ENCODE measurements at places on chromosomes 1 and 21. TPM values are rescaled to one million over a fixed set of nuclear protein-coding genes. Genes with fewer than 3 reads are reported as not detected.
A peak's percentile ranks its signal among the peaks of the same experiment; 100 is the strongest.

Gene NKAIN1
- total RNA-seq = under 0.01 TPM

Gene TSPAN2
- total RNA-seq = 5.9 TPM

- no peak for DNase-seq
Measured at GRCh38 chr1:153661111-153661708, 2.7 kb downstream of the SNAPIN start.

Gene KRTAP10-4
- total RNA-seq = not detected

DNA sequence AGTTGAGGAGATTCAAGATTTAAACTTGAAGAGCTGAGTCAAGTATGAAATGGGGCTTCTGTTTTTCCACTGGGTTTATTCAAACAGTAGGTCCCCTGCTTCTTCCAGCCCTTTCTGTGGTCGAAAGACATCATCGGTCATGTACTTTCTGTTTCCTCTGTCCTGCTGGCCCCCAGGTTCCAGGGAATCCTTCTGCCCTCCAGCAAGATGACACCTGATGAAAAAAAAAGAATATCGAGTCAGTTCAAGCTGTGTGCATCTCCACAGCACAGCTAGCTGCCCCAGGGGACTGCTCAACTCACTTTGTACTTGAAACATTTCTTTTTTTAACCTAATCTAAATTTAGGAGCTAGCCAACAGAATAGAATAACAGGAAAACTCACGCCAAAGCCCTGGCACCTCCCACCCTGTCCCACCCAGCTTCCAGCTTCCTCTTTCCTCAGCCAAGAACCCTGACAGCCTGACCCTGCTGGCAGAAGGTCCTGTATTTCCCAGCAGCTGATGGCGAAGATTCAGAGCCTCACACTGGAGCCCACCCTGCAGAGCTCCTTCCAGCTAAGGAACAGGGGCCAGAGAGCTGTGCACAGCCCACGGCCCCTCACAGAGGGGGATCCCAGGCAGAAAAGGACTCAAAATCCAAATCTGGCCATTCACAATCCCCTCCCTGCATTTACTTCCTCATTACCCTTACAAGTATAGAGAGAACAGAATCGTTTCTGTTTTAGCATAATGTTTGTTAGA, 176.5 kb downstream of the PSMG1 start:
- DNase-seq = peak; percentile 86

GRCh38 chr1:205074084-205074483, 10.2 kb downstream of the TMEM81 start:
- DNase-seq = no peak

Gene F13B
- not detected for total RNA-seq

- no peak for DNase-seq
Measured at GRCh38 chr21:24023402-24023801, 1583.9 kb downstream of the MRPL39 start.

DNA sequence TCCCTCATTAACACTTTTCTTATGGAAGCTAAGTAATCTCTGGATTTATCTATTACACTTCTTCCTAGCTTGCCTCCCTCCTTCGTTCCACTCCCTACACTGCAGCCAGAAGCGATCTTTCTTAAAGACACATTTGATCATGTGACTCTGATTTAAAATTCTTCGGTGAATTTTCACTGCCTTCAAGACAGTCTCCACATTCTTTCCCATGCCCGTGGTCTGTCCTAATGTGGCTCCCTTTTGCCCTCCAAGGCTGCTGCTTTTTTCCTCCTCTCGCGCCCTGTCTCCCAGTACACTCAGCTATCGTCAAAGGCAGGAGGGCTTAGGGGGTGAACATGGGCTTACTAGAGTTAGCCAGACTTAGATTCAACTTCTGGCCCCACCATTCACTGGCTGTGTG, 64.4 kb downstream of the SDCCAG8 start:
- no peak for DNase-seq

- DNase-seq = no peak
Measured at GRCh38 chr21:19547951-19548840, 1144.6 kb upstream of the TMPRSS15 start.

DNA sequence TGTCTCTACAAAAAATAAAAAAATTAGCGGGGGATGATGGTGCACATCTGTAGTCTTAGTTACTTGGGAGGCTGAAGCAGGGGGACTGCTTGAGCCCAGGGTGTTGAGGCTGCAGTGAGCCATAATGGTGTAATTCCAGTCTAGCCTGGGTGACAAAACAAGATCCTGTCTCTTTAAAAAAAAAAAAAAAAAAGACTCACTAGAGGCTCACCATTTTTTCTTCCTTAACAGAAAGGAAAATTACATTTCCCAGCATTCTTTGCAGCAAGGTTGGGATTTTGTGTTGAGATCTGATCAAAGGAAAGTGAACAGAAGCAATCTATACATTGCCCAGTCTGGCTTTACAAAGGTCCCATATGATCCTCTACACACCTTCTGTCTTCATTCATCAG, 21.5 kb downstream of the GFI1 start:
- DNase-seq = no peak

GRCh38 chr1:171254859-171255258, 6.6 kb downstream of the FMO1 start:
- DNase-seq = no peak

Gene LRRC39
- total RNA-seq = not detected

Gene C1orf185
- not detected for total RNA-seq

Gene PWP2
- total RNA-seq = 13.1 TPM

Gene NHLH2
- not detected for total RNA-seq

Gene MAGI3
- total RNA-seq = 10.1 TPM

- no peak for DNase-seq
Measured at GRCh38 chr21:42440187-42440792, 36.6 kb downstream of the UBASH3A start.

- no peak for DNase-seq
Measured at GRCh38 chr1:72369069-72369757, 86.9 kb upstream of the NEGR1 start.

DNA sequence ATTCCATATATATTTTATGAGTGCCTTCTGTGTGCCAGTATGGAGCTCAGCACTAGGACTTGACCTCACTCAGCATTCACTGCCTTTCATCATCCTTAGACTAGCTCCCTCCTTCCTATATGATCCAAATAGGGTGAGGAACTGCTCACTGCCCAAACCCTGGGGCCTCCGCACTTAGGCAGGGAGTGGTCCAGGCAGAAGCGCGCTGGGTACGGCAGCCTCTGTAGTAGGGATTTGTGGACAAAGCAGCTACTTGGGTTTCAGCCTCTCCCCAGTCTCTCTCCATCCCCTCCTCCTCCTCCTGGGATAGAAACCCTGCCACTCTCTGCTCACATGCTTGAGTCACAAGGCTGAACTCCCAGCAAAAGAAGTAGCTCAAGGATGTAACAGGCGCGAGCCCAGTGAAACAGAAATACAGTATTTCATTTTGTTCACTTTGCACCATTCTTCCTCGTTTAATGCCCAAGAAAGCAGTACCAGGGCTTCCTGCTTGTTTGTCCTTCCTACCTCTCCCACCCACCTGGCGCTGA, 32.9 kb downstream of the PLEKHA6 start:
- DNase-seq = no peak

GRCh38 chr1:238073991-238074390, 183.3 kb upstream of the ZP4 start:
- no peak for DNase-seq

Gene SSR2
- 323 TPM for total RNA-seq

- no peak for DNase-seq
Measured at GRCh38 chr1:210516092-210516656, 187.5 kb downstream of the HHAT start.

DNA sequence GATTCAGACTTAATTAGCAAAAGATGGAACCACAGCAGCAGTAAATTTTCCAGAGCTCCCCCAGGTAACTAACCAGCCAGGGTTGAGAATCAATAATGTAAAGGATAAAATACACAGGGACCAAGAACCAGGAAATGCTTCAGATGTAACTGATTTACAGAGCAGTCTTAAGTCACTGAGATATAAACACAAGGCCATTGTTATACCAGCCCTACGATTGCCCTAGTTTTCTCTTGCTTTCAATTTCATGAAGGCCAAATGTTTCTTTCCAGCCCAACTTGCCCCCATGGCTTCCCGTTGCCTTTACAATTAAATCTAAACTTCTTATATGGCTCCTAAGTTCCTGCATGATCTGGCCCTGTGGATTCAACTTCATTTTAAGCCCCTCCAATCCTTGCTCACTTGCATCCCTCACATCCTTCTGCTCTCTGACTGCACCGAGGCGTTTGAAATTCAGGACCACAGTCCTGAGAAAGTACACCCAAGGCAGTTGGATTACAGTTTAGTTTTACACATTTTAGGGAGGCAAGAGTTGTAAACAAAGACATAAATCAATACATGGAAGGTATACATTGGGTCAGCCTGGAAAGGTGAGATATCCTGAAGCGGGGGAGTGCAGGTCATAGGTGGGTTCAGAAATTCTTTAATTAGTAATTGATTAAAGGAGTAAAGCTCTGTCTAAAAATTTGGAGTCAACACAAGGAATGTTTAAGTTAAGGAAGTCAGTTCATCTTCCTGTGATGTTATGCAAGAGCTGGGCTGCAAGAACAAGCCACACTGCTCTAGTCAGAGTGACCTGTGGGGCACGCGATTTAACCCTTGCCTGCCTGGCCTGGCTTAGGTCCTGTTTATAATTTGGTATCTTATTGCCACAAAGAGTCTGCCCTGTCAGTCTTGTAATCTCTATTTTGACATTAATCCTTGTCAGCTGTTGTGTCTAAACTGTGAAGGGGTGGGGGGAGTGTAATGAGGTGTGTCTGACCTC, 69.9 kb upstream of the COG2 start:
- DNase-seq = no peak

Gene MAN1C1
- 0.26 TPM for total RNA-seq

DNA sequence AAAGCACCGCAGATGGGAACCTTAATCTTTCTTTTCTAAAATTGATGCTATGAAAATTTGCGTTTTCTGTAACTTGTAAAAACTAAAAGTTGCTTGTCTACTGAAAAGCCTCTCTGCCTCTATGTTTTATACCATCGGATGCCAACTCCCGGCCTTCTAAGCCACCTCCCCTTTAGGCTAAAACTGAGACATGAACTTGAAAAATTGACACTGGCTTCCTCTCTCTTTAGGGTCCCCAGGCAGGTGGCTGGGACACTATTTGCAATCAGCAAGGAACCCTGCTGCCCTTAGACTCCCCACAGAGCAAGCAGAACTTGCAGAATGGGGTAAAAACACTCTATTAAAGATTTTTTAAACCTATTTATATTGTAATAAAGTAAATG, 151.1 kb upstream of the CAMK1G start:
- no peak for DNase-seq

DNA sequence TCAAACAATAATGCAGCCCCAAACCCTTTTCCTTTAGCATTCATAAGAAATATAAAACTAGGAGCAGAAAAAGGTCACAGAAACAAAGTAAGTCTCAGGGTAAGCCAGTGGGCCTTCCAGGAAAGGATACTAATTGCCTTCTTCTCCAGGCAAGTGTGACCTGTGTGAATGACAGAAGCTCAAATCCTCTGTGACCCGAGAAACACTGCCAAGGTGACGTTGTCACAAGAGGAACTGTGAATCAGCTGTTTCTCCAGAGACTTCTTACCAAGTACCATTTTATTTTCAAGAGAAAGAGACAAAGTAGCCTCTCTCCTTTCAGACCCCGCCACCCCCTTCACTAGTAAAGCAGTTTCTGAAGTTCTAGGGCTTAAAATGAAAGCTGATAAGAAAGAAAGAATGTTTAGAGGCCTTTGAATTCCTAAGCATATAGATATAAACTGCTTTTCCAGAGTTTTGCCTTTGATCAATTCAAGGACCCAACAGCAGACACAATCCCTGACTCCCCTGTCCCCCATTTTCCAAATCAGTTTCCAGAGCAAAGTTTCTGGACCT, 155.6 kb downstream of the NUF2 start:
- DNase-seq = no peak

- no peak for DNase-seq
Measured at GRCh38 chr1:73627723-73628122, 570.3 kb downstream of the LRRIQ3 start.

GRCh38 chr1:42006836-42007235, 88.1 kb upstream of the HIVEP3 start:
- DNase-seq = no peak

- DNase-seq = no peak
Measured at GRCh38 chr1:98688110-98688739, 26.7 kb downstream of the SNX7 start.

GRCh38 chr1:224482619-224483018, 48.0 kb upstream of the WDR26 start:
- DNase-seq = no peak

Gene LEPR
- total RNA-seq = 40.5 TPM

DNA sequence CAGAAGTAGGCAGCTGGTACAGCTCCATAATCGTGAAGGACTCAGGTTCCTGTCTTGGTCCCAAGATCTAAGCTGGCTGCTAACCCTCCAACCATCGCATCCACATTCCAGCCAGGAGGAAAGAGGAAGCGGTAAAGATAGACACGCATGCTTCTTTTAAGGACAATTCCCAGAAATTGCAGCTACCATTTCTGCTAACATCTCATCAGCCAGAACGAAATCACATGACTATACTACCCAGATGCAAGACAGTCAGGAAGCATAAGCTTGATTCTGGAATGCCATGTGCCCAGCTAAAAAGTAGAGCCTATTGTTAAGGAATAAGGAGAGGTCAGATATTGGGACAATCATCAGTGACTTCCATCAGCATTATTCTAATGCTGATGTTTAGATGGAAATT, 110.4 kb downstream of the EPHB2 start:
- DNase-seq = peak; percentile 23

DNA sequence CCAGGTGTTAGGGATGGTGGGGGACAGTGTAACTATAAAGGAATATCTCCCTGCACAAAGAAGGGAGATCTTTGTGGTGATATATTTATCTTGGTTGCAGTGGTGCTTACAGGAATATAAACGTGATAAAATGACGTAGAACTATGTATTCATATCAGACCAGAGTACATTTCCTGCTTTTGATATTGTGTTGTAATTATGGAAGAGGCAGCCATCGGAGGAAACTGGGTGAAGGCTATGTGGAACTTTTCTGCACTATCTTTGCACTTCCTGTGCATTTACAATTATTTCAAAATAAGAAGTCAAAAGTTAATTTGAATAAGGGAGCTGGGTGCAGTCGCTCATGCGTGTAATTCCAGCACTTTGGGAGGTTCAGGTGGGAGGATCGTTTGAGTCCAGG, 37.6 kb downstream of the NDUFS5 start:
- DNase-seq = peak; percentile 86
